ENCODE measurements at places on chromosomes 16 and 17. TPM values are rescaled to one million over a fixed set of nuclear protein-coding genes. Genes with fewer than 3 reads are reported as not detected.

Gene GLTPD2
- 0.84 TPM for polyA plus RNA-seq

- no peak for DNase-seq
These were observed 23.2 kb upstream of the CCL22 start for GRCh38 chr16:57335366-57335765.

DNA sequence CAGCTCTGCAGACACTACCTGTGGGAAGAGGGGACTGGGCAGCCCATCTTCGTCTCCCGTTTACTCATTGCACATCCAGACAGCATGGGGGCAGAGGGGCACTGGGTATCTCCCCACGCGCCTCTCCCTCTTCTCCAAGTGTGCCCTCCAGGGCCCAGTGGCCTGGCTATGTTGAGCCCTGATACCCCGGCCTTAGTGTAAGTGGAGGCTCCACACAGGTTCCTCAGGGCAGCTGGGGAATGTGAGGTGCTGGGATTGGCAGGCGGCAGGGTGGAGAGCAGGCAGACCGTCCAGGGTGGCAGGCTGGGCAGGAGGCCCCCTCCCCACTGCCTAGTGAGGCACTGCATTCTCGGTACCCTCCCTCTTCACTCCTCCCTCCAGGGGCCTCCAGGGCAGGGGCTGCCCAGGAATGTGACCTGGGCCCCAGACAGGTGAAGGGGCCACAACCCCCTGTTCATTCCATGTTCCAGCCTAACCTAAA, 13.2 kb upstream of the NAGLU start:
- no peak for DNase-seq

DNA sequence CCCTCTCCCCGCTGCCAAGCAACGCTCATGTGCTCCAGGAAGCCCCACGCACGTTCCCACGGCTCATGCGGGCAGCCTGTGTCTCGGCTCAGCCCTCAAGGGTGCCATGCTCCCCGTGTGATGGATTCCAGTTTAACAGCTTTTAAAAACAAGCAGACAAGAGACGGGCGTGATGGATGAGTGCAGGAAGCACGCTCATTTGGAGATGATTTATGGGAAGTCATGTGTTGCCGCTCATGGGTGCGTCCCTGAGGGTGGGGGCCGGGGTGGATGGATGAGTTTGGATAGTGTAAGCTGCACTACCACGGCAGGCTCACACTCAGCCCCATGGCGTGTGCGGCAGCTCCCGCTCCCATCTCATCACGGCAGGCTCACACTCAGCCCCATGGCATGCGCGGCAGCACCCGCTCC, 132.8 kb downstream of the RBFOX3 start:
- DNase-seq: peak; percentile 22

Gene TMED6
- 1.1 TPM for polyA plus RNA-seq

Gene VTN
- 0.48 TPM for polyA plus RNA-seq

- DNase-seq: no peak
These were observed 1.7 kb upstream of the PGAP6 start for GRCh38 chr16:383326-384051.

Data from muscle of leg (tissue), 16 donors.